HAP-1 (cell line): ENCODE measurements at places on chromosomes 1 and 21.
A peak's percentile ranks its signal among the peaks of the same experiment; 100 is the strongest.

GRCh38 chr1:9874959-9875635 lies 35.0 kb downstream of the CTNNBIP1 start:
- DNase-seq, result peak; percentile 73

GRCh38 chr1:236273358-236273757 lies 8.4 kb downstream of the ERO1B start:
- DNase-seq, result no peak

DNA sequence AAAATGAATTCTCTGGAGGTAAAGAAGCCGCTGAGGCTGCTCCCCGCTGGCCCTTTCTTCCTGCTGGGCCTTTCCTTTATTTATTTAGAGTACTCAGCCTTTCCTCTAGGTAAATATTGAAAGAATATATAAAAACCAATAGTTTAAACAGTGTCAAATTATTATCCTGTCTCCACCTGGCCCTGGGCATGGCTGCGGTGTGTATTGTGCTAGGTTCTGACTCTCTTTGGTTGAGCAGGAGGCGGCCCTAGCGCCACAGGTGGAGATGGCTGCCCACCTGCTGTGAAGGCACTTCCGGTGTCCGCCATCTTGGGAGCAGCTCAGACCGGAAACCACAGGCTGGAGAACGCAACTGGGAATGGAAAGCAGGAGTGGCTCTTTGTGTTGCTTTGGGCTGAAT lies 29.0 kb upstream of the CLDN14 start:
- no peak for DNase-seq

DNA sequence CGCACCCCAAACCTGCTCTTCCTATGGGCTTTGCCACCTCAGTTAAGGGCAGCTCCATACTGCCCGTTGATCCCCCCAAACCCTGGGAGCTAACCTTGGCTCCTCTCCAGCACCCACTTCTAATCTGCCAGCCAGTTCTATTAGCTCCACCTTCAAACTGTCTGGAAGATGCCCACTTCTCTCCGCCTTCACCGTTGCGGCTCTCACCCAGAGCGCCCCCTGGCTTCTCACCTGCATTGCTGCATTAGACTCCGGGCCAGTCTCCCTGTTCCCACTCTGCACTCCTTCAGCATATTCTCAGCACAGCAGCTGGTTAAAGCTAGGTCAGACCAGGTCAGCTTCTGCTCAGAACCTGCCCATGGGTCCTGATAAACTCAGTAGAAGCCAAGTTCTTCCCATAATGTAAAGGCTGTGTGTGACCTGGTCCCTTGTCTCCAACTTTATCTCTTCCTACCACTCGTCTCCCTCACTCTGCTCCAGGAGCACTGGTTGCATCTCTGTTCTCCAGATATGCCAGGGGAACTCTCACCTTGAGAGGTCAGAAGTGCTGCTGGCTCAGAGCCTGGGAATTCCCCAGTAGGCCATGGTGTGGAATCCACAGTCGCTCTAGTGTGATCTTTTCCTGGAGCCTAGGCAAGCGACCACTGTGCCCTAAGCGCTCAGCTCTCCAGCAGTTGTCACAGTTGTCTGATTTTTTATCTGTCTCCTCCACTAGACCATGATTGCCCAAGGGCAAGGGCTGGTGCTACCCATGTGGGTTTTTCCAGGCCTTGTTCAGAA lies 150.3 kb downstream of the HMGB4 start:
- no peak for DNase-seq

DNA sequence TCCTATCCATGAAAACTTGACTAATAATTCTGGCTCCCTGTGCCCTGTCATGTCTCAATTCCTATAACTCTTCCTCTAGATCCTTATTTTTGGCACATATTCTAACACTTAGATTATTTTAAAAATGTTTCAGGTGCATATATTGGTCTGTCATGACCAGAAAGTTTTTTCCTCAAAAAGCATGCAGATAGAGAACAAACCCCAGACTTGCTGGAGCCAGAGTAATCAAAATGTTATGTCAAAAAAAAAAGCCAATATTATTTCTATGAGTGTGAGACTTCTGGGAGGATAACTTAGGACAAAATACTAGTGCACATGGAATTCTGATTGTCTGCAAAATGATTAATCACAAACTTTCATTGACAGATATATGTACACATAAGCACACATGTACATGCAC lies 135.1 kb upstream of the MROH9 start:
- no peak for DNase-seq

DNA sequence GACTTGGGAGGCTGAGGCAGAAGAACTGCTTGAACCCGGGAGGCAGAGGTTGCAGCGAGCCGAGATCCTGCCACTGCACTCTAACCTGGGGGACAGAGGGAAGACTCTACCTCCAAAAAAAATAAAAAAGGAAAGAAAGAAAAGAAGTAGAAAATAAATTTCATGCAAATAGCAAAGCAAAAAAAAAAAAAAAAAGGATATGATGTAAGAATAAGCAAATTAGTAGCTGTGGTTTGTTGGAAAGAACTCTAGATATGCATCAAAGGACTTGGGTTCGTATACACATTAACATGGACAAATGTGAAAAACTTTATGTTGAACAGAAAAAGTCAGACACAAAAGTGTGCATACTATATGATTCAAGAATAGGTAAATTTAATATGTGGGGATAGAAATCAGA lies 11.9 kb downstream of the WASF2 start:
- DNase-seq, result no peak

- no peak for DNase-seq
Measured at GRCh38 chr1:228986093-228986904, 251.0 kb downstream of the RHOU start.

DNA sequence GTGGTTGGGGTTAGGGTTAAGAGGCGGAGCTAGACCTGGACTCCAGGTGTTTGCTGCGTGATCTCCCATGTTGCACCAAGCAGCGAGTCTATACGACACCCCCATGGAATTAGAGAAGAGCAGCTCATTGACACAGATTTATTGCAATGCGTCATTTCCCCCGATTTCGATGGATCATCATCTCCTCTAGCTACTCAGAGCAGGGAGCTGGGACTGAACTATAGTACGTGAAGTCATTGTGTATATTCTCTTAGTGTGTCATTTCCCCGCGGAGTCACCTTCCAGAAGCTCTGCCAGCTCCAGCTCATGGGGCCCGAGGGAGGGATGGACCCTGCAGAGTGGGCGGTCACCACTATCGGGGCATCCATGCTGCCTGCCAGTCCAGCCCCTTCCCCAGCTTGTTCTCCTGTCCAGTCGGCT lies 7.5 kb upstream of the C2CD2 start:
- no peak for DNase-seq

GRCh38 chr1:226535666-226536065 lies 12.9 kb upstream of the STUM start:
- no peak for DNase-seq

GRCh38 chr1:85019994-85020393 lies 23.1 kb upstream of the MCOLN2 start:
- DNase-seq, result no peak

- peak; percentile 100 for DNase-seq
Measured at GRCh38 chr1:16613185-16614147, at the start of gene NBPF1. NBPF1 (minus strand) TSS chr1:16613564.

DNA sequence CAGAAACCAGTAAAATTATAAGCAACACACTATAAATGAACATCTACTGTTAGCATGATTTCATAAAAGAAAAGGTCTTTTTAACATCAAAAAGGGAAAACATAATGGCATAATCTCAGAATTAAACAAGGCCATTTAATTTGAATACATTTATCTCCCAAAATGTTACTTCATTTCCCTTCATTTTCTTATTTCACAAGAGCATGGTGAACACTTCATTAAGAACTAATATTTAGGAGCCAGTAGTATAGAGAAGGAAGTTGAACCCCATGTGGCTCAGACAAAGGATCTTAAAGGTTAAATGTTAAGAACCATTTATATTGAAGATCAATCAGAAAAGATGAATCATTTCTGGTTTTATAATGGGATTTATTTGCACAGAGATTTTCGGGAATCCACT lies 981.7 kb downstream of the TTLL7 start:
- DNase-seq, result no peak

- DNase-seq, result no peak
Measured at GRCh38 chr1:116460261-116460660, 87.2 kb downstream of the ATP1A1 start.

GRCh38 chr1:54623216-54624007 lies at the start of gene FAM151A:
FAM151A (minus strand) TSS chr1:54623525; CDS start chr1:54623395, 130 bp downstream.
- no peak for DNase-seq
